ENCODE measurements at places on chromosomes 13 and 19. TPM values are rescaled to one million over a fixed set of nuclear protein-coding genes. Genes with fewer than 3 reads are reported as not detected.
A peak's percentile ranks its signal among the peaks of the same experiment; 100 is the strongest.

Gene POU2F2
- total RNA-seq: 9.8 TPM

Gene SHISA2
- 3.7 TPM for total RNA-seq

Gene KL
- total RNA-seq: 12.5 TPM

Gene C5AR2
- 2.5 TPM for total RNA-seq

Gene C19orf81
- total RNA-seq: 3.0 TPM

Gene CD177
- 0.66 TPM for total RNA-seq

Gene TFDP1
- total RNA-seq: 46.9 TPM

Gene PSG6
- not detected for total RNA-seq

Gene KLF12
- total RNA-seq: 22.0 TPM

Gene IL17D
- 0.44 TPM for total RNA-seq

GRCh38 chr13:39403106-39403505 is 199.9 kb downstream of the LHFPL6 start:
- no peaks in the 10 kb centered on the region for H3K27me3 ChIP-seq
- no peaks in the 10 kb centered on the region for H3K36me3 ChIP-seq
- no peak overlapping the region for H3K27ac ChIP-seq

DNA sequence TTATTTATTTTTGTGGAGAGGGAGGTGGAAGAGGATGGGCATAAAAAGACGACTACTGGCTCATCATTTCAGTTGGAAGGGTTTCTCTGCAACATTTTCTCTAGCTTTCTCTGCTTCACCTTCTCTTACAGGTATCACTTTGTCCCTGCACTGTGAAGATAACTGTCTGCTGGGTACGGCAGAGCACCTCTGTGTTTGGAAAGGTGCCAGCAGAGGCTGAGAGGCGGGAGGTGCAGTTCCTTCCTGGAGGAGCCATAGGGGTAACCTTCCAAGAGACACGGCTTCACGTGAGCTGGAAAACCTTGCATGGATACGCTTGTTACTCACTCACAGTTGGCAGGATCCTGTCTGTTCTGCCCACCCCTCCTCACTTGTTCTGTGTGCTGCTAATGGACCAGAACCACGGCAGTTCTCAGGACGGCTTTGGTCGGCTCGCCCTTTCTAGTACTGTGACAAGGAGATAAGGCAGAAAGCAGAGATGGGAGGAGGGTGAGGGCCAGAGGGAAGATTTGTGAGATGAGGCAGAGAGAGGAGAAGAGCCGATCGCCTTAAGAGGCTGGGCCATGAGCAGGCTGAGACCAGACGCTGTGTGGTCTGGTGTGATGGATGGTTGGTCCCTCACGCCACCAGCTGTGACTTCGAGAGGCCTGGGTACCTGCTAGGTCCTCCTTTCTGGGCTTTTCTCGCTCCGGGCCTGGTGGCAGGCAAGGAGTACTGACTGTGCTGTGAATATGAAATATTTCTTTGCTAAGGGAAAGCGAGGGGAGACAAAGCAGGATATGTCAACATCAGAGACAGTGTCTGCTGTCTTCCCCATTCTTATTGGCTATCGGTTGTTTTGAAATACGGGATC is 66.8 kb downstream of the MRPL57 start:
- H3K27ac ChIP-seq: no peak overlapping the region
- no peak overlapping the region for H3K4me3 ChIP-seq
- H3K27me3 ChIP-seq: no peaks in the 10 kb centered on the region
- no peaks in the 10 kb centered on the region for H3K36me3 ChIP-seq
- DNase-seq: no peak

GRCh38 chr19:42313096-42313839 is at the start of gene TMEM145:
Gene TMEM145, plus strand, starts transcription at chr19:42313309. Its CDS starts 68 bp downstream, at chr19:42313377.
- no peaks in the 10 kb centered on the region for H3K4me1 ChIP-seq
- no peak within 1 kb of the TSS for H3K4me3 ChIP-seq
- no peak within 1 kb of the TSS for H3K27ac ChIP-seq
- no peaks in the 10 kb centered on the region for H3K36me3 ChIP-seq

GRCh38 chr13:113849546-113849945 is 14.3 kb downstream of the GAS6 start:
- H3K27ac ChIP-seq: no peak overlapping the region
- H3K36me3 ChIP-seq: peaks cover 6% of the 10 kb centered on the region
- no peaks in the 10 kb centered on the region for H3K27me3 ChIP-seq
- H3K4me1 ChIP-seq: peaks cover 25% of the 10 kb centered on the region

- no peaks in the 10 kb centered on the region for H3K36me3 ChIP-seq
- H3K4me3 ChIP-seq: no peak overlapping the region
- DNase-seq: no peak
Observed at GRCh38 chr13:26914148-26914547, 153.6 kb upstream of the GPR12 start.

- no peaks in the 10 kb centered on the region for H3K4me1 ChIP-seq
- peak; percentile 64 for DNase-seq
- H3K4me3 ChIP-seq: no peak overlapping the region
- peaks cover 13% of the 10 kb centered on the region for H3K27me3 ChIP-seq
- no peaks in the 10 kb centered on the region for H3K36me3 ChIP-seq
Observed at GRCh38 chr19:498511-498891, 2.2 kb downstream of the MADCAM1 start.

DNA sequence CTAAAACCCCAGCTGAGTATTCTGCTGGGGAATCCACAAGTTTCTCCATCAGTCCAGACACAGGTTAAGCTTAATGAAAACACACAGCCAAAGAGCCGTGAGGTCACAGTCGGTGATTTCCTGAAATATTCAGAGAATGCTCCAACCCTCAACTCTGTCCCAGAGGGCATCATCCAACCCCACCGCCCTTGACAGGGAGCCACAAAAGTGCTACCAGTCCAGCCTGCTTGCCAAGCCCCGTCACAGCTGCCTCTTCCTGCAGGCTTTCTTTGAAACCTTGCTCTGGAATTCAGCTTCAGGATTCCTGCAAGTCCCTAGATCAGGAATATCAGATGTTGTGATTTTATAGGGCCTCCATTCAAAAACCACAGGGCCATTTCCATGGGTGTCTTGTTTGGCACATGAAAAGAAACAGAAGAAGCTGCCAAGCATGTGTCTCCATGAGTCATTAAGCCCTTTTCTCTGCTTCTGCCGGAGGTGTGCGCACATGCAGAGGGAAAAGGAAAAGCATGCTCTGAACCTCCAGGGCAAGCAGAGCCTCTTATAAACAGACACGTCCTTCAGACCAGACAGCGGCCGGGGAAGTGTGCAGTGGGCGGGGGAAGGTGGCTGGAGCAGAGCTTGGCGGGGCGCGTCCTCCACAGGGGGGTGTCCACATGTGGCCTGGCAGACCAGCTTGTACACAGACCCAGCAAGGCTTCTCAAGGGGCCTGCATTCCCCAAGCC is 164.7 kb downstream of the KATNAL1 start:
- H3K4me3 ChIP-seq: no peak overlapping the region
- DNase-seq: peak; percentile 75
- H3K36me3 ChIP-seq: no peaks in the 10 kb centered on the region
- no peaks in the 10 kb centered on the region for H3K27me3 ChIP-seq
- no peaks in the 10 kb centered on the region for H3K4me1 ChIP-seq

- H3K27me3 ChIP-seq: no peaks in the 10 kb centered on the region
- H3K4me3 ChIP-seq: no peak overlapping the region
- H3K36me3 ChIP-seq: no peaks in the 10 kb centered on the region
Observed at GRCh38 chr13:62687732-62688131, 1272.1 kb upstream of the PCDH20 start.

DNA sequence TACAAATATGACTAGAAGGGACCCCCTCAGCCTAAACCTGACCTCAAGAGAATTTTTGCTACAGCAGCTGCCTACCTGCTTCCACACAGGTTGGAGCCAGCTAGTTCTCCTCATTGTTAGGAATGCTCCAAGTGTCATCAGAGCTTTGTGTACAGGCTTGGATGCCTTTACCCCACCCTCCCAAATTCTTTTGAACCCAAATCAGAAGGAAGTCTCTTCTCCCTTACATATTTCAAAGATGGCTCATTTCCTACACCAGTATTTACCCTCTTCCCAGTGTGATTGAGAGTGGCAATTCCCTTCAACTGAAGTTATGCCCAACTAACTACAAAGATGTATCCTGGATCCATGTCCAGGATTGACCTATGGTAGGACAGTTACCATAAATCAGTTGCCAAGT is 323.2 kb downstream of the OXGR1 start:
- no peak overlapping the region for H3K4me3 ChIP-seq
- H3K27ac ChIP-seq: no peak overlapping the region
- no peak for DNase-seq

GRCh38 chr19:11560404-11561051 is 1.5 kb upstream of the ELOF1 start:
- peak; percentile 74 for DNase-seq
- H3K27ac ChIP-seq: no peak overlapping the region
- peak overlapping the region; percentile 18 for H3K4me3 ChIP-seq

DNA sequence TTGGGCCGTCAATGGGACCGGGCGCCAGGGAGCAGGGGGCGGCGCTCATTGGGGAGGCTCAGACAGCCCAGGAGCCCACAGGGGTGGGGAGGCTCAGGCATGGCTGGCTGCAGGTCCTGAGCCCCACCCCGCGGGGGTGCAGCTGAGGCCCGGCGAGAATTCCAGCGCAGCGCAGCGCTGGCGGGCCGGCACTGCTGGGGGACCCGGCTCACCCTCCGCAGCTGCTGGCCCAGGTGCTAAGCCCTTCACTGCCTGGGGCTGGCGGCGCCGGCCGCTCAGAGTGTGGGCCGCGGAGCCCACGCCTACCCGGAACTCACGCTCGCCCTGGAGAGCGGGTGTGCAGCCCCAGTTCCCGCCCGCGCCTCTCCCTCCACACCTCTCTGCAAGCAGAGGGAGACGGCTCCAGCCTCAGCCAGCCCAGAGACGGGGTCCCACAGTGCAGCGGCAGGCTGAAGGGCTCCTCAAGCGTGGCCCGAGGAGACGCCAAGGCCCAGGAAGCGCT is 1227.4 kb downstream of the PCDH17 start:
- H3K36me3 ChIP-seq: no peaks in the 10 kb centered on the region
- DNase-seq: no peak
- no peak overlapping the region for H3K27ac ChIP-seq
- no peak overlapping the region for H3K4me3 ChIP-seq

GRCh38 chr13:99289271-99289670 is 17.9 kb downstream of the GPR183 start:
- H3K4me3 ChIP-seq: no peak overlapping the region
- no peak overlapping the region for H3K27ac ChIP-seq
- peaks cover 7% of the 10 kb centered on the region for H3K4me1 ChIP-seq
- H3K27me3 ChIP-seq: no peaks in the 10 kb centered on the region
- DNase-seq: no peak
- H3K36me3 ChIP-seq: no peaks in the 10 kb centered on the region

- peak overlapping the region; percentile 98 for H3K27ac ChIP-seq
- H3K36me3 ChIP-seq: peaks cover 4% of the 10 kb centered on the region
- no peak for DNase-seq
- H3K4me1 ChIP-seq: no peaks in the 10 kb centered on the region
Observed at GRCh38 chr19:40424637-40425449, 949 bp downstream of the SERTAD1 start.
